NCI-H187 (cell line): ENCODE measurements at places on chromosomes 2 and 18.
A peak's percentile ranks its signal among the peaks of the same experiment; 100 is the strongest.

DNA sequence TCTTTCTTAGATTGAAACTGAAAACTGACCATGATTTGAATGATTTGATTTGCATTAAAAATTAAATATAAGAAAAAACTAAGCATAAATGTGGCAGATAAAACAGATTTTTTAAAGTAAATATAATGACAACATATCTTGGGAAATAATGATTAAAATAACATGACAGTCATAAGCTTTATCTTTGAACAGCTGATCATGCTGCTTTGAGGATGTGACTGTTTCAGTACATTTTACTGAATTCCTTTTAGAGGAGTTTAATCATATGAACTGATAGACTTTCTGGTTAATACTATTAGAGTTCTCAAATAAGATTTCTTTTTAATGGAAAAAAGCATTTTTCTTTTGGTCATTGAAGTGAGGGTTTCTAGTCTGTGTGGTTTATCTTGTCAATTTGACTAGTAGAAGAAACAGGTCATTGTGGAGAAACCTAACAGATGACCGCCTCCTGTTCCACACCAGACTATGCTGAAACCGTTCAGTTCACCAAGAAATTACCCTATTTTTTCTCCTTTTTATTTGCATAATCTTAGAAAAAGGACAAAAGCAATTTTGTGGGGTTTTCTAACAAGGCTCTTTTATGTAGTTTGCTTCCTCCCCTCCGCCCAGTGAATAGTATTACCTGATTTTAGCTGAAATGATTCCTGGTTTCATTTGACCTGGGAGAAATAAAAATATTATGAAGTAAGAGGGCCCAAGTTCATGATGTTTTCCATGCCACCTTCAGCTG is 262.1 kb downstream of the PTGR3 start:
- no peak for DNase-seq

GRCh38 chr2:34547900-34548299 is 948.8 kb upstream of the FAM98A start:
- no peak for DNase-seq

- DNase-seq, result no peak
Measured at GRCh38 chr2:65186093-65186868, 41.4 kb upstream of the ACTR2 start.

DNA sequence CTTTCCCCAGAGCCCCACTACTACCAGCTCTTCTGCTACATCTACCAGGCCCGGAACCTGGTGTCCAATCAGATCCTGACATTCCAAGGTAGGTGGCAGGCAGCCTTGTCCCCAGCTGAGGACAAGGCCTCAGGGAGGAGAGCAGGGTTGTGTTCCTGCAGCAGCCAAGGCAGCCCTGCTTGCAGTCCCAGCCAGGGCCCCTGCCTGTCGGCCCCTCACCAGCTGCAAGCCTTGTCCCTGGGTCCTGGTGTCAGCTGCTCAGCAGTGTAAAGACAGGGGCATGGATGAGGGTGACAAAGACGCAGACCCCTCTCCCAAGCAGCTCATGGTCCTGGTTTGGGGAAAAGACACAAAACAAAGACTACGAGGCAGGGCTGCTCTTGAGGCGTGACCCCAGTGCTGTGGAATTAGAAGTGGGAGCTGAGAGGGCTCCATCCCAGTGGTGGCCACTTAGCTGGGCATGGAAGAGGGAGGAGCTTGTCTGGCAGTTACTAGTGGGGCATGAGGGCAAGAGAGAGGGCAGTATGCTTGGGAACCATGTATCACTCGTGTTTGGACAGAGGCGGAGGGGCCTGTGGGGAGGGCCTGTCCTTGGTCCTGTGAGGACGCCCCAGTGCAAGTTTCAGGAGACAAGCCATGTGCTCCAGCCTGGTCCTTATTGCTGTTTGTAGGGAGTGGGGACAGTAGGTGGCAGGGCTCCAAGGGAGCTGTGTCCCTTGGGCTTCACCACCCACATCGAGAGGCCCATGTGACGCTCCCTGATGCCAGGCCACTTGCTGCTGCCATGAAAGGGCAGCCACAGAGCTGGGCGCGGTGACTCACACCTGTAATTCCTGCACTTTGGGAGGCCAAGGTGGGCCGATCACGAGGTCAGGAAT is 47.5 kb downstream of the LMAN2L start:
- DNase-seq, result no peak

DNA sequence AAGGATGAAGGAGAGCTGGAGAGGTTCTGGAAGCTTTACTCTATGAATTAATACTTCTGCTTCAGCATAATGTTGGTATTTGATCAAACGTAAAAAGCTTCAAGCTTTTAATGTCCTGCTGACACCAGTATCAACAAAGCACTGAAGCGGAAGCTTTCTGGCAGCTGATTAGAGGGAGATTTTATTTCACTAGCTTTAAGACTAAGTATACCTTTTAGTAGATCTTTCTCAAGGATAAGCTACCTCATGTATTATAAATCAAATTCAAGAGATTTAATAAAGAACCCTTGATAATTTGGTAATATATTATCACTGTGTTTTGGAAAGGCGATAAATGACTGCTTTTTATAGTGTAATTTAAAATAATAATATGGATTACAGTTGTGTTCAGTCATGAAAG is 128.0 kb upstream of the CD302 start:
- DNase-seq, result no peak

DNA sequence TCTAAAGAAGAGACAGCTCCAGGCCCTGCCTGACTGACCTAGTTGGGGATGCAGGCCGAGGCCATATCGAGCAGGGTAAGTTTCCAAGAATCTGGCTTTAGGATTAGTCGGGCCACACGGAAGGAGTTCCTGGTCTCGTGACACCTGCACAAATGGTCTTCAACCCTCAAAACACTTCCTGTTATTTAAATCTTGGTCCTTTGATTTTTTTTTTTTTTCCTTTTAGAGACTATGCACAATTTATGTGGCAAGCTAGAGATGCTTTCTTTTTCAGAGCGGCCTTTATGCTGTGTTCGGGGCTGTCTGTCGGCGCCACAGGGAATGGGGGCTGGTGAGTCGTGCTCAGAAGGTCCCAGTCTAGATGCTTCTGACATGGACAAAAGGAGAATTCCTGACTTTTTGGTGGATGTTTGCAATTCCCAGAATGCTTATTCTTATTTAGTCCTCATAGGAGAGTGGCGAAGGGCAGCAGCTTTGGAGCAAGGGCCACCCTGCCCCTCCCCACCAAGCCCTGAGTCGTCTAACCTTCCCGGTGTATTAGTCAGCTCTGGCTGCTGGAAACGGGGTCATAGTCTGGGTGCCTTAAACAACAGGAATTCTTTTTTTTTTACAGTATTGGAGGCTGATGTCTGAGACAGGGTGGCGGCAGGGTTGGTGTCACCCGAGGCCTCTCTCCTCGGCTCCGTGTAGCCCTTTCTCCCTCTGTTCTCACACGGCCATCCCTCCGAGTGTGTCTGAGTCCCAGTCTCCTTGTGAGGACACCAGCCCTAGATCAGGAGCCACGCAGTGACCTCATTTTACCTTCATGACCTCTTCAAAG is 27.4 kb downstream of the HPCAL1 start:
- no peak for DNase-seq

- DNase-seq, result no peak
Measured at GRCh38 chr2:127735537-127736399, 34.5 kb downstream of the SFT2D3 start.

DNA sequence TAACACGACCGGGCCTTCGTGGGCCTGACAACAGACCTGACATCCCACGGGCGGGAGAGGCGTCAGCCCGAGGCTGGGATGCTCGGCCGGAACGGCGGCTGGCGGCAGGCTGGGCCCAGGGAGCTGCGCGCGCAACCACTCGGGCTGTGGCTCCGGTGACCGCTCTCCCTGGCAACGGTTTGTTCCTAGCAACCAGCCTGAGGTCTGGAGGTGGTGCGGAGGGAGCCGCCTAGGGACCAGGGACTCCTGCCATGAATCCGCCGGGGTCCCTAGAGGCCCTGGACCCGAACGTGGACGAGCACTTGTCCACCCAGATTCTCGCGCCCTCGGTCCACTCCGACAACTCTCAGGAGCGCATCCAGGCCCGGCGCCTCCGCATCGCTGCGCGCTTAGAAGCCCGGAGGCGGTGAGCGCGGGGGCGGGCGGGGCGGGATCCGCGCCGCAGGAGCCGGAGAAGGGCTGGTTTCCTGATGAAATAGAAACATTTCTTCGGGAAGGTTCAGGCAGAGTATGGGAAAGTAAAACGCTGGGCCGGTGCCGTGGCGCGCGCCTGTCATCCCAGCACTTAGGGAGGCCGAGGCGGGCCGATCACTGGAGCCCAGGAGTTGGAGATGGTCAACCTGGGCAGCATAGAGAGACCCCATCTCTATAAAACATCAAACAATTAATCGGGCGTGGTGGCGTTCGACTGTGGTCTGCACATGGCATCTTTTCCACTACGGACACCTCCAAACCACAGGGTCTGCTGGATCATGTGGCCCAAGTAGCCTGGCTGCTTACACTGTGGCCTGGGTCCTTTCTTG is at the start of gene DRC1:
Gene DRC1 (plus strand): TSS at position 182 of the 803 bp plus-strand sequence. CDS start 70 bp downstream, at position 252.
- peak; percentile 81 for DNase-seq

GRCh38 chr2:38610851-38611801 is 8.4 kb upstream of the HNRNPLL start:
- no peak for DNase-seq
